ENCODE measurements at places on chromosomes 1 and 21.

DNA sequence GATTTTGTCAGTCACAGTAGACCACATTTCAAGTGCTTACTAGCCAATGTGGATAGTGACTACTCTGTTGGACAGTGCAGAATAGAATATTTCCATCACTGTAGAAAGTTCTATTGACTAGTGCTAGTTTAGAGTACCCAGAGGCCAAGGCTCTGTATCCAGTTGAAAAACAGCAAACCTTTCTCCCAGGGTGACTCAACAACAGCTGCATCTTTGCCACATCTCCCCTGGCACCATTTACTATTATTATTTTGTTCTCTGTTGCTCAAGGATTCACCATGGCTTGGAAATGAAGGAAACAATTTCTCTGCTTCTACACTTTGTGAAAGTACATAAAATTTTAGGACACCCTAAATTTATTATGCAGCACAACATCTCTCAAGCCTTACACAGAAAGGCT is 85.3 kb upstream of the WDR26 start:
- no peak for DNase-seq

GRCh38 chr1:66981679-66982078 is 56.9 kb downstream of the MIER1 start:
- DNase-seq = peak; percentile 76

GRCh38 chr1:6601049-6601922 is 1.4 kb downstream of the KLHL21 start:
- peak; percentile 98 for DNase-seq

DNA sequence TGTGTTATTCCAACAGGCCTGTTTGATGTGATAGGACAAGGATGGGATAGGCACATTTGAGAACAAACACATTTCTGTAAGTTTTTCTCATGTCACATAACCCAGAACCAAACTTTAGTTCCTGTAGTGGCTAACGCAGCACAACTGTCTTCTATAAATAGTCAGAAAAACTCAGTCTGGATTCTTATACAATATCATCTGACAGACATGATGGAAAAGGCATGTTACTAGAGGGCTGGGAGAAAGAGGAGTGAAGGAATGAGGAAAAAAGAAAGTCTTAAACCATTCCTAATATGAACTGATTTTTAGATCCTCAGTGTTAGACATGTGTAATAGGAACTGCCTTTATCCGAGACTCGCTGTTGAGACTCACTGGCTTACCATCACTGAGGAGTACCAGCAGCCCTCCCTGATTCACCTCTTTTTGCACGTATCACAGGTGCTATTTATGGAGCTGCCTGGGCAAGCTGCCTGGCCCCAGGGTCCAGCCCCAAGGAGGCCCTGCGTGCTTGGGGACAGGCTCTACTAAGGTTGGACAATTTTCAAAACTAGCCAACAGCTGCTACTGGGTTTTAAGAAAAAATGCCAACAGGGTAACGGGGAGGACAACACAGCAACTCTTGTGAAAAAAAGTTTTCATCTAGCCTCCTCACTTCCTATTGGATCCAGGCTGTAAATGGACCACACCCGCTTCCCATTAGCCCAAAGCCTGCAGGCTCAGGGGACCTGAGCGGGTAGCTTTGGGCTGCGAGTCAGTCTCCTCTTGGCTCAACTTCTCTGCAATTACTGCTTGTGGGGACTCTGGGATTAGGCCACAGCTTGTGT is 30.7 kb upstream of the SERBP1 start:
- DNase-seq = no peak

- DNase-seq = no peak
These were observed 22.8 kb downstream of the NADK start for GRCh38 chr1:1755426-1755825.

DNA sequence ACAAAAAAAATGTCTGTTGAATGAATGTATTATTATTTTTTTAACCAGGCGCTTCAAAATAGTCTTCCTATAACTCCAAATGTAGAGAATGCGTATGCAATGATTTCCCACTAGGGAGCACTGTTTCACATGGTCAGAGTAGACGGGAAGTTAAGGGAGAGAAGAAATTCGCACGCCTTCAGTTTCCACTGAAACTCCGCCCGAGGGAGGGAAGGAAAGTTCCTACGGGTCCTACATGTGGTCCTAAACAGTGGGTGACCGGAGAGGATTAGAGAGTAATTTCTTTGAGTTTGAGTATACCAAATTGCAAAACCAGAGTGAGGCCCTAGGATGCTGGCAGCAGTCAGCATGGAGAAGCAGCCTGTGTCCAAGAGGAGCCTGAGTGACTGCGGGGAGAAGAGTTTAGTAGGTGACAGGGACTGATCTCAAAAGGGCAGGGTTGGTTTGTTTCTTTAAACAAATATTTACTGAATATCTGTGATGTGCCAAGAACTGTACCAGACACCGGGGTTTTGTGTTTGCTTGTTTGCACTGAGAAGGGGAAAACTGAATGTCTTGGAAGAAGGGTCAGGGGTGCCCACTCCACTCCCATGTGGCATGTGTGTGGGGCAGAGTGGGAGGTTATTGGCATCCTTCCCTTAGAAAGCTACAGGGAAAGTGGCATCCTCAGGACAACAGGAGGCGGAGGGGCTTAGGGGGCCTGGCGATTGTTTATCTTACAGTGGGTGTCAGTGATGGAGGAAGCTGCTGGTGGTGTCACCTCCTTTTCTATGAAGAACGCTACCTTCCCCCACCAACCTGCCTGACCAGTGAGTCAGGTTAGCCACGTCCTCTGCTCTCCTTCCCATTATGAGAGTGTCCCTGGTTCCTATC is 22.8 kb downstream of the RNU5D-1 start:
- DNase-seq = peak; percentile 87

GRCh38 chr1:41754540-41754939 is 164.2 kb downstream of the HIVEP3 start:
- DNase-seq = peak; percentile 32

DNA sequence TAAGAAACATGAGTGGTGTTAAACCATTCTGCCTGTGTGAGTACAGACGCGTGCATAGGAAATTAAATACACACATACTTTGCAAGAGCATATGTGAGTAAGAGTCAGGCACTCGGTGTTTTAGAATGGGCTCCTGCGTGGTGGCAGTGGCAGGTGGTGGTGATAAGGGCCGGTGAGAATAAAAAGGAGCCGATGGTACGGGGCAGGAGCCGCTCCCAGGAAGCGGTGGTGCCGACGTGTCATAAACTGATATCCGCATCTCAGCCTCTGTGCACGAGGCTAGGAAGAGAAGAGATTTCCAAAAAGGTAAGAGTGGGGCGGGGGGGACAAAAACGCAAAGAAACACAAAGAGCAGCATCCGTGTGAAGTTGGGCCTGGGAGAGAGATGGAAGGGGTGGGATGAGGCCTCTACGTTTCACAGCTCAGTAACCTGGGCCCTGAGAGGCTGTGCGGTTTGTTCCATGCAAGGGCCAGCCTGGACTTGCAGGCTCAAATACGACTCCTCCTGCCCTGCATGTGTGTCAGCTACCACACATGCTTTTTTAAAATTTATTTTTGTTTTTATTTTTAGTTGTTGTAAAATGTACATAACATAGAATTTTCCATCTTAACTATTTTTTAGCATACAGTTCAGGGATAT is 127.7 kb upstream of the COL6A1 start:
- no peak for DNase-seq

GRCh38 chr1:51634618-51635017 is 17.7 kb downstream of the OSBPL9 start:
- DNase-seq = no peak

DNA sequence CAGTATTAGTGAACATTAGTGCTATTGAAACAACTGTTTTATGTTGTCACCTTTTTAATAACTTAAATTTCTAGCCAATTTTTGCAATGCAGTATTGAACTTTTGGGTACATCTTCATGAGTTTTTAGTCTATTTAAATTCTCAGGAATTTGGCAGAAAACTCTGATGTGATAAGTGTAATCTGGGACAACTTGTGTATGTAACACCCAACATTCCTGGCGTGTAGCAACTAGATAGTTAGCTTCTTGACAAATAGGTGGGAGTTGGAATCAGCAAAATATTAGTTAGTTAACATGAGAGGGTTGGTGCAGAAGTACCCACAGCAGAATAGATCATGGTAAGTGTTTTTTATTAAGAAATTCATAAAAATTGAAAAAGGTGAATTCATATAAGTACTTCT is 111.6 kb downstream of the ITSN1 start:
- DNase-seq = no peak

DNA sequence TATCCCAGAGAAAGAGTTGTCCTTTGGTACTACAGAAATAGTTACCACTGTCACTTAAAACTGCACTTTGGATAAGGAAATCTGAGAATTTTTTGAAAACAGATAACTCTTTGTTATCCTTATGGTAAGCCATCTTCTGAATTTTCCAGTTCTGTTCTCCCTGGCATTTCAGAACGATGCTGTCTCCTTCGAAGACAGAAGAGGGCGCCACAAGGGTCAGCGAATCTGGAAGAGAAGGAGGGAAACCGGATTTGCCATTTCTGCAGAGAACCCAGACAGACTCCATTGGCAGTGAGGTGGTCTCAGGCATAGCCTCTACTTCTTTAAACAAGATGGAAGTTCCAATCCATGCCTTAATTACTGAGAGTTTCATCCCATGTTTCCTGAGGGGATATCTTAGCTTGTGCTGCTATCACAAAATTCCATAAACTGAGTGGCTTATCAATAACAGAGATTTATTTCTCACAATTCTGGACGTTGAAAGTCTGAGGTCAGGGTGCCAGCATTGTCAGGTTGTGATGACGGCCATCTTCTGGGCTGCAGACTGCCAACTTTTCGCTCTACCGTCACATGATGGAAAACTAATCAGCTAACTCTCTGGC is 6.4 kb downstream of the FCRL2 start:
- DNase-seq = peak; percentile 21

GRCh38 chr1:31373056-31373896 is at the start of gene FABP3:
TSS of gene FABP3 (minus strand) at chr1:31373076. CDS start at chr1:31373014, 62 bp downstream.
- peak; percentile 73 for DNase-seq

- DNase-seq = no peak
These were observed 22.5 kb downstream of the PCSK9 start for GRCh38 chr1:55061706-55062321.

DNA sequence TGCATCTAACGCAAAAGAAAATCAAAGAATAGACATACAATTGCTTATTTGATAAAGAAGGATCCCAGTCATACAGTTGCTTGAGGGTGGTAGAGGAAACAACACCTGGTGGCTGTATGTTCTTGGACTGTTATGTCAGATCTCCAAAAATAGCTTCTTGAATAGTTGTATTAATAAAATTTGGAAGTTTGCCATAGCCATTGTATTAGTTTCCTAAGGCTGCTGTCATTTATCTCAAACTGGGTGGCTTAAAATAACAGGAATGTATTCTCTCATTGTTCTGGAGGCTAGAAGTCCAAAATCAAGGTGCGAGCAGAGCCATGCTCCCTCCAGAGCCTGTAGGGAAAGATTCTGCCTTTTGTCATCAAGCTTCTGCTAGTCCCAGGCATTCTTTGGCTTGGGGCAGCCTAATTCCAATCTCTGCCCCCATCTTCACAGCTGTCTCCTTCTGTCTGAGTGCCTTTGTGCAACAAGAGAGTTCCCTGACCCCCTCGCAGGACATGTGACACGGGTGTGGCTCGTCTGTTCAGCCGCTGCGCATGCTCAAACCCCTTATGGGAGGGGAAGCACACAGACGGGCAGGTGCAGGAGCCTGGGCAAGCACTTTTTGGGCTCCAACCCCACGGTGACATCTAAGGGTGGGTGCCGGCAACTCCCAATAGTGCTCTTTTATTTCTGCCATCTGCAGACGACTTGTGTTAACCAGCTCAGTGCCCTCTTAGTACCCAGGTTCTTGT is 21.7 kb upstream of the GRIK1 start:
- DNase-seq = no peak

Measured in hematopoietic multipotent progenitor cell treated with erythropoietin and hydrocortisone succinate and interleukin-3 and kit ligand, for 4 days (in vitro differentiated cells).